Pons (tissue), 1 donor: ENCODE measurements at places on chromosomes 12 and 14.

DNA sequence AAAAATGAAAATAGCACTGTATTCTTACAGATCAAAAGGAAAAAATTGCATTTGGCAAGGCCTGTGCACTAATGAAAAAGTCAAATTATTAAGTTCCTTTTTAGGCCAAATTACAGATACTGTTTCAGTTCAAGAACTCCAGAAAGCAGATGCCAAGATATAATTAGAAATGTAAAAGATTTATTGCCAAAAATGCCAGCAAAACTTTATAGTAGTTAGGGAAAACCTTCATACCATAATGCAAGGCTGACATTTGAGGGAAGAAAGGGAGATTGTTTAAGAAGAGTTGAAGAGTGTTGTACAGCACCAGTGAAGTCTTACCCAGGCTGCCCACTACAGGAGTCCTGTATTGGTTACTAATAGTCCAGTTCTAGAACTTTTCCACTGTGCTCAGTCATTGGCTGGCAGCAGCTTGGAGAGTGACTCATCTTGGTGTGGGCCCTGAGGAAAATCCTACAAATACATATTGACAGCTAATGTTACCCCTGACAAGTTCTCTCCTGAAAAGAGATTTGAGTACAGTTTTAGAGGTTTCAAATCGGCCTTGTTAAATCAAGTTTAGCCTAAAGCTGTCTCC is 600.4 kb downstream of the C12orf50 start:
- DNase-seq = peak; percentile 2

- no peak for DNase-seq
These were observed 48.0 kb downstream of the WSCD2 start for GRCh38 chr12:108177131-108177530.

DNA sequence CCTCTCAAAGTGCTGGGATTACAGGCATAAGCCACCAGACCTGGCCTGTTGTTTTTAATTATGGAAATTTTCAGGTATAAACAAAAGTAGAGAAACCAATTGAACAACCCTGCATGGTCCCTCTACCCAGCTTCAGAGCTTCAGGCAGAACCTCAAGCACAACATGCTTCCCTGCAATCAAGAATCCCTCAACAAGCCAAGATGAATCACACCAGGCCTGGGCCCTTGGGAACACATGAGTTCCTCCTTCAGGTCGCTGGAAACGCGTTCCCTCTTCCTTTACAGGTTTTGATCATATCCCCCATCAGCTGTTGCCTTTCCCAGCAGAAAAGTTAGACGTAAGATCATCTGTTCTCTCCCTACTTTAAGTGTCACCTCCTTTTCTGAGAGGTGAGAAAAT is 20.5 kb upstream of the CORO1C start:
- no peak for DNase-seq

- DNase-seq = no peak
These were observed 416.0 kb downstream of the KCNH5 start for GRCh38 chr14:62629176-62629725.

DNA sequence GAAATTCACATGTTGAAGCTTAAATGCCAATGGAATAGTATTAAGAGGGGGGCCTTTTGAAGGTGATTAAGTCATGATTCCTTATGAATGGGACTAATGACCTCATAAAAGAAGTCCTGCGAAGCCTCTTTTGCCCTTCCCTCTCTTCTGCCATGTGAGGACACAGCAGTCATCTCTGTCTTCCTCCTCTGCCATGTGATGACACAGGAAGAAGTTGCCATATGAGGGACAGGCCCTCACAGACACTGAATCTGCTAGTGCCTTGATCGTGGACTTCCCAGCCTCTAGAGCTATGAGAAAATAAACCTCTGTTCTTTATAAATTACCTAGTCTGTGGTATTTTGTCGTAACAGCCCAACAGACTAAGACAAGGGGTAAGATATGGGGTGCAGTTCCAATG is 100.7 kb downstream of the VCPKMT start:
- no peak for DNase-seq

DNA sequence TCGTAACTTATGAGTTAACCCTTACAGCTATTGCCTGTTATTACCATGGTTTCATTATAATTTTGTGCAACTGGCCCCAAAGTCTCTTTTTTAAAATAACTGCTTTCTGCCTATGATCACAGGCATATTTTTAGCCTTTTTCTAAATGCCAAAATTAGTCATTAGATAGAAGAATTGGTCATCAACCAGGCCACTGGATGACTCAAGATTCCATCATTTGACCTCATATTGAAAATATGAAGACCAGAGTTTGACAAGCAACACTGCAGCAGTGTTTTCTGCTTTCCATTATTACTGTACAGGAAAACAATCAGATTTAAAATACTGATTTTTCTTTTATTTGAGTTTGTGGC is 54.7 kb upstream of the OTOGL start:
- no peak for DNase-seq

- DNase-seq = no peak
These were observed 112.4 kb downstream of the PPP1R12A start for GRCh38 chr12:79822475-79822874.

DNA sequence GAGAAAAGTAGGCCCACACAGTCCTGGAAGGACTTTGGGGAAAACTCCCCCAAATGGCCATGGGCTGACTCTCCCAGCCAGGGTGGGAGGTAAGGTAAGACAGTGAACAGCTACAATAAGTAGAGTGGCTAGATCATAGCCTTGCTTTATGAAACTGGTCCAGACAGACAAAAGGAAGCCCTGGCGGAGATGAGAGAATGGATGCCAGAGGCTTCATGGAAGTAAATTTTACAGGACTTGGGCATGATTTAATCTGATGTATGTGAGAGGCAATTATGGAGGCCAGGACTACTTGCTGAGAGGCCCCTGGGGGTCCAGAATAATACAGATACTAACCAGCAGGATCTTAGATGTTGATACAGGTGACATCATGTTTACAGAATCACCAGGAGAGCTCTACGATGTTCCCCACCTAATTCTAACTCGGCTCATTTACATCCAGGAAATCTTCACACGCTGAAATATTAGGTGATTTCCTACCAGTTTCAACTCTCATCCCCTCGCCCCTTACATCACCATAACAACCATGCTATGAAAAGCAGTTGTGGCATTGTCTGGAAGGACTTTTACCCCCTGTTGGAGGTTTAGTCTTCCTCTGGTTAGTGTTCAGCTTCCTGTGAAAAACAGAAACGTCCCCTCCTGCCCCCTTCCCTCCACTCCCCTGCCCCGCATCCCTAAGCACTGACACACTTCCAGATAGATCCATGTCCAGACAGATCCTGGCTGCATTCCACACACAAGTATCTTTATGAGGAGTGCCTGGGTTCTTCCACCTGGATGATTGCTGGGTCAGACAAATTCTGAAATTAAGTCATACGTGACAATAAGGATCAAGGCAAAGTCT is 39.5 kb upstream of the NT5DC3 start:
- DNase-seq = no peak

- peak; percentile 43 for DNase-seq
These were observed 29.6 kb downstream of the BEGAIN start for GRCh38 chr14:100557658-100558057.

GRCh38 chr12:113088971-113089756 is 32.6 kb downstream of the DTX1 start:
- DNase-seq = no peak

GRCh38 chr12:83641789-83642188 is 955.1 kb downstream of the TMTC2 start:
- no peak for DNase-seq

DNA sequence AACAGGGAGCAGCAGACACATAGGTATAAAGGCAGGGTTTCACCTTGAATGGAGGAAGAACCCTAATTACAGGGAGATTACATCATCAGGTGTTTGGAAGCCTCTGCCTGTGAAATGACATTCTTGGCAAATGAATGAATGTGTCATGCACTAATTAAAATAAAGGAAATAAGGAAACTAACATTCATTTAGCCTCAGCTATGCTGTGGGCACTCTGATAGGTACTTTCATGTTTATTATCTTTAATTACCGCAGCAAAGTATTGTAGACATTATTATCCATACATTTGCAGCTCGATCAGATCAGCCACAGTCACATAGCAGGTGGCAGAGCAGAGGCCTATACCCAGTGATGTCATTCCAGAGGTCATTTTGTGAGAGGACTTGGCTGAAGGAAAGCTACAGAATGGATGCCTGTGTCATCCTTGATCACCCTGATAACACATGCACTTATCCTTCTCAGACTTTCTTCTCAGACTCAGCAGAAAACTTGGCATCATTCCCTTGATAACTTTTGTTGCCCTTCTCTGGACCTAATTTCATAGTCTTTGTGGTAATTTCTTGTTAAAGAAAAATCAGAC is 18.4 kb downstream of the ZNF664 start:
- no peak for DNase-seq

GRCh38 chr14:98323836-98324235 is 948.2 kb downstream of the BCL11B start:
- DNase-seq = no peak

- peak; percentile 58 for DNase-seq
These were observed 75.2 kb upstream of the FBRSL1 start for GRCh38 chr12:132414634-132415326.

DNA sequence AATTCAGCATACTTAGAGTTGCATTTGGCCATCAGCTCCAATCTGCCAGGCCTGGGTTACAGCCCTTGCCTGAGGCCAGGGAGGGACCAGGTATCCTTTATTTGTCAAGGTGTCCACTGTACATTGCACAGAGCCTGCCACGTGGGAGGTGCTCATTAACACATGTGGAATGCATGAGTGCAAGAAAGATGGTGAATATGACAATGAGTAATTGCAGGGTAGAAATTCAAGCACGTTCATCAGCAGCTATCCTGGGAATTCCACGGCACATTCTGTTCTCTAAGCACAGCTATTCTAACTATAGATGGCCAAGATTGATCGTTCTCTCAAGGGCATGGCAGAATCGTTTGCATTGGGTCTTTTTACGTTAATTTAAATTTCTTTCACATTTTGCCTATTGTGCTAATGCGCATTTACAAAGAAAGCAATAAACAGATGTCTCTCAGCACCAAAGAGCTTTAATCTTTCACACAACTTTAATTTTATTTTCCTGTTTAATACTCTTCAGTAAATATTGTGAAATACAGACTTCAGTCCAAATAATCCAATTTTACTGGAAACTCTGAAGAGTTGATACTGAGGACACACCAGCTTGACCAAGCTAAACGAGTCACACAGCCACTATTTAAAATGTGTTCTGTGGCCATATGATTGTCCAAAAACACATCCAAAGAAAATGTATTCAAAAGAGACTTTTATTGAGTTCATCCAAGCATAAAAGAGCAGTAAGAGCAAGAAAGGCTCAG is 1025.7 kb upstream of the TMEM132C start:
- no peak for DNase-seq

- DNase-seq = no peak
These were observed 103.6 kb upstream of the LRIG3 start for GRCh38 chr12:59023861-59024424.

- DNase-seq = no peak
These were observed 7.2 kb upstream of the CD27 start for GRCh38 chr12:6437586-6437985.

DNA sequence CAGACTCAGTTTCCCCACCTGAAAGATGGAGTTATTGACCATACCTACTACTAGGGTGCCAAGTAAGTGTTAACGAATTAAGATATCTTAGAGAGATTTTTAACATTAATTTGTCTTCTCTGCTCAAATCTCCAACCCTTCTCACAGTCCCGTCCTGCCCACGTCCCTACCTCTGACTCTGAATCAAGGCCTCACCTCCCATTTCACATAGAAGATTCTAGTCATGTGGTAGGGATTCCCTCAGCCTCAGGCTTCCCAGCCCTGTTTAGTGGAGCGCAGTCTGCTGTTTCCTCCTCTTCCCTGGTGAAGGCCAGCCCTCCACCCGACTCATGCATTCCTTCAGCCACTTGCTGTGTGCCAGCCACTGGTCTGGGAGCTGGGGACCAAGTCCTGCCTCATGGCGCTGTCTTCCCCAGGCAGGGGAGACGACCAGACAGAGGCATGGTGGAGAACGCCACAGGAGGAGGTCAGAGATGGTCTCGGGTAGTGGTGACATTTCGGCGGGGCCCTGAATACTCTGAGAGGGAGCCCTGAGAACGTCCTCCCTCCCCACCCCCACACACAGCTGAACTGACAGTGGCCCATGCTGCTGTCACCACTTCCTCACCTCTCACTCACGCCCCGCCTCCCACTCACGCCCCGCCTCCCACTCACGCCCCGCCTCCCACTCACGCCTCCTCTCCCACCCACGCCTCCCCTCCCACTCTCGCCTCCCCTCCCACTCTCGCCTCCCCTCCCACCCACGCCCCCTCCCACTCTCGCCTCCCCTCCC is 38.8 kb downstream of the TMEM63C start:
- no peak for DNase-seq

- peak; percentile 3 for DNase-seq
These were observed 72.0 kb downstream of the NUMB start for GRCh38 chr14:73386342-73386741.

GRCh38 chr12:64430886-64431285 is 21.0 kb upstream of the TBK1 start:
- DNase-seq = no peak

- no peak for DNase-seq
These were observed 6.4 kb upstream of the ALX1 start for GRCh38 chr12:85273381-85274314.

DNA sequence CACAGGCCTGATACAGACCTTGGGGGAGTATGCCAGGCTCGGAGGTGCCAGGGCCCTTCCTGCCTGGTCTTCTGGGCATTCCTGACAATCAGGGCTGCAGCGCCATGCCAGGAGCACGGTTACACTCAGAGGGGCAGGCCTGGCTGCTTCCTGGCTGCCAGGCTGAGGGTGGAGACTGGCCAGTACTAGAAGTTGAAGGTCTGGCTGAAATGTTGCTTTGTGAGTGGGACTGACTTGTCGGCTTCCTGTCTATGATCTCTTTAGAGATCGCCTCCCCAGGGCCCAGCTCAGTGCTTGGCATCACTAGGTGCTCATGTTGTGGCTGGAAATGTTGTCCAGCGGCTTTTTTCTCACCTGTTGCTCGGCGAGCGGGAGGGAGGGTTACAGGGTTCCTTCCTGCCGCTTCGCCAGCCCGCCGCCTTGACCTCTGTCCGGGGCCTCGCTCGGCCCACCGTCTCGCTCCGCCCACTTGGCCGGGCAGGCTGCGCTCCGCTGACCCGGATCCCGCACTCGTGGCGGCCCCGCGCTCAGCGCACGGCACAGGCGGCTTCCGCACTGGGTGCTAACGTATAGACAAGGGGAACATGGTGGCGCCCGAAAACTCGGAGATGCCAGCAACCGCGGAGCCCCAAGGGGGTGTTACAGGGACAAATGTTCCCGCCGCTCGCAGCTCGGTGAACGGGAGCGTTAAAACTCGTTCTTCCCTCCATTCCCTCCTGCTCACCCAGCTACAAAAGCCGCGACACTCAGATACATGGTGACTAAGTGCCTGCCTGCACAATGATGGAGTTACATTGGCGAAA is 32.6 kb downstream of the PAPLN start:
- DNase-seq = no peak

GRCh38 chr12:85993746-85994145 is 119.7 kb downstream of the NTS start:
- DNase-seq = no peak

GRCh38 chr12:16563504-16563903 is 42.5 kb downstream of the LMO3 start:
- DNase-seq = no peak

GRCh38 chr12:43937947-43938346 is 102.1 kb downstream of the TMEM117 start:
- DNase-seq = no peak
